NCI-H1092 (cell line): ENCODE measurements at places on chromosomes 6 and 20.
A peak's percentile ranks its signal among the peaks of the same experiment; 100 is the strongest.

DNA sequence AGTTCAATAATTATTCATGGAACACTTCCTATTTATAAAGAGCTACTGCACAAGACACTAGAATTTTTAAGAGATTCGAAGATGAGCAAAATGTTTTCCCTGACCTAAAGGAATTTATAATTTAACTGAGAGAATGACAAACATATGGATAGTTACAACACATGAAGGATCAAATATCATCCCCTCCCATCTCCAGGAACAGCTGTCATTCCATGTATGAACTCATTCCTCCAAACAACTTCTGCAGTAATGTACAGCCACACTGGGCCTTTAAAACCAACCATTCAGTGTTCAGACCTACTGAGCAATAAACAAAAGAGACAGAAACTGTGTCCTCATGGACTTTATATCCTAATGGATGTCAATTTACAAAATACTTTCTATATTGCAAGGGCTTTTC is 87.8 kb downstream of the KIF16B start:
- no peak for DNase-seq

- DNase-seq: no peak
Measured at GRCh38 chr20:12677925-12678324, 330.8 kb upstream of the SPTLC3 start.

DNA sequence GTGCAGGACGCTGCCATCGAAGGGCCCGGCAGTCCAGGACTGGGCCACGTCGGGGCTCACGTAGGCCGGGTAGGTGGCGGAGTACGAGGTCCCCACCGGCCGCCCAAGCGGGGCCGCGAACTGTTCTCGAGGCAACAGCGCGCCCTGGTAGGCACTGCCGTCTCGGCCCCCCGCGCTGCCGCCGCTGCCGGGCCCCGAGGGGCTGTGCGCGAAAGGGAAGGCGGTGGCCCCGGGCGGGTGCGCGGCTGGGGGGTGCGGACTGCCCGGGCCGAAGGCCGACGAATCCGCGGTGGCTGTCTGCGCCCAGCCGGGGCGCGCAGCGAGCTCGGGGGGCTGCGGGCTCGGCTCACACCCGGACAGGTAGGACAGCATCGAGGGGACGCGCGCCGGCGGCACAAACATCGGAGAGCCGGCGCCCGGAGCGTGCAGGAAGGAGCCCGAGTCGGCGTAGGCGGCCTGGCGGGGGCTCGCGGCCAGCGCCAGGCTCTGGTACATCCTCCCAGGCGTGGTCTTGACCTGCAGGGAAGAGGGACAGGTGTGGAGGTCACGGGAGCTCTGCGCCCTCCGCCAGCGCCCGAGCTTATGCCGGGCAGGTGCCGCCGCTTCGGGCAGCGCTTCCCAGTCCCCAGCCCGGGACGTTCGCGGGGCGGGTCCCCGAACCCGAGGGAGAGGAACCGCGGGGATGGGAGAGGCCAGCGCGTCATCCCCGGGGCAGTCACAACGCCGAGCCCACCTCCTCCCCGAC is 596 bp downstream of the GATA5 start:
- DNase-seq: no peak

DNA sequence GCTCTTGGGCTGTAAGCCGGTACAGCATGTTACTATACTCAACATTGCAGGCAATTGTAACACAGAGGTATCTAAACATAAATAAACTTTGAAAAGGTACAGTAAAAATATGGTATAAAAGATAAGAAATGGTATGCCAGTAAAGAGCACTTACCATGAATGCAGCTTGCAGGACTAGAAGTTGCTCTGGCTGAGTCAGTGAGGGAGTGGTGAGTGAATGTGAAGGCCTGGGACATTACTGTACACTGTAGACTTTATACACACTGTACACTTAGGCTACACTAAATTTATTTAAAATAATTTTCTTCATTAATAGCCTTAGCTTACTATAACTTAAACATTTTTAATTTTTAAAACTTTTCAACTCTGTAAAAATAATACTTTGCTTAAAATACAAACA is 37.8 kb upstream of the ANKEF1 start:
- no peak for DNase-seq

- DNase-seq: peak; percentile 66
Measured at GRCh38 chr6:52176550-52176949, 9.6 kb upstream of the IL17A start.

DNA sequence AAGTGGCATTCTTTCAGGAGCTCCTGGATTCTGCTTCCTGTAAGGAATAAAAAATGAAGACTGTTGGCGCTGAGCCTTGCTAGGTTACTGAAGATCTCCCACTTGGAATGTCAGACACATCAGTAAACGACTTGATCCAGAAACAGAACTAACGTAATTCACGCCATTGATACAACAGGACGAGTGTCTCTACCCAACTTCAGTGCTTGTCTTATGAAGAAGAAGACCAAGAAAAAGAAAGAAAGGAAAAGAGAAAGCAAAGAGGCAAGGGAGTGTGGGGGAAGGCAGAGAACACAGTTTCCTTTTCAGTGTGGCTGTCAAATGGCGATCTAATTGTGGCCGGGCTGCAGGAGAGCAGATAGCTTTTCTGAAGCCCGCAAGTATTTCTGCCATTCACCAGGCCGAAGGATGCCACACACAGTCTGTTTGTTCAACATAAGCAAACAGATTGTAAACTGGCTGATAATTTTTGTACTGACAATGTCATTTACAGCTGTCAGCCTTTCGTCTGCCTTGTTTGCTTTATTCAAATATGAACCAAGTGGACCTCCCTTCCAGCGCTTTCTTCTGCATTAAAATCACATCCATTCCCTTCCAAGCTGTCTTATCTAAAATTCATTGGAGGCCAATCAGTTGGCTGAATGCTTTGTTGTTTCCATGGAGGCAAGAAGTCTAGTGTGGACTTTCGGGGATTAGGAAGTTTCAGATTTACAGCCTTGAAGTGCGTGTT is 180.6 kb downstream of the FOXA2 start:
- DNase-seq: peak; percentile 45

GRCh38 chr6:17628873-17629272 is 28.8 kb downstream of the FAM8A1 start:
- no peak for DNase-seq

DNA sequence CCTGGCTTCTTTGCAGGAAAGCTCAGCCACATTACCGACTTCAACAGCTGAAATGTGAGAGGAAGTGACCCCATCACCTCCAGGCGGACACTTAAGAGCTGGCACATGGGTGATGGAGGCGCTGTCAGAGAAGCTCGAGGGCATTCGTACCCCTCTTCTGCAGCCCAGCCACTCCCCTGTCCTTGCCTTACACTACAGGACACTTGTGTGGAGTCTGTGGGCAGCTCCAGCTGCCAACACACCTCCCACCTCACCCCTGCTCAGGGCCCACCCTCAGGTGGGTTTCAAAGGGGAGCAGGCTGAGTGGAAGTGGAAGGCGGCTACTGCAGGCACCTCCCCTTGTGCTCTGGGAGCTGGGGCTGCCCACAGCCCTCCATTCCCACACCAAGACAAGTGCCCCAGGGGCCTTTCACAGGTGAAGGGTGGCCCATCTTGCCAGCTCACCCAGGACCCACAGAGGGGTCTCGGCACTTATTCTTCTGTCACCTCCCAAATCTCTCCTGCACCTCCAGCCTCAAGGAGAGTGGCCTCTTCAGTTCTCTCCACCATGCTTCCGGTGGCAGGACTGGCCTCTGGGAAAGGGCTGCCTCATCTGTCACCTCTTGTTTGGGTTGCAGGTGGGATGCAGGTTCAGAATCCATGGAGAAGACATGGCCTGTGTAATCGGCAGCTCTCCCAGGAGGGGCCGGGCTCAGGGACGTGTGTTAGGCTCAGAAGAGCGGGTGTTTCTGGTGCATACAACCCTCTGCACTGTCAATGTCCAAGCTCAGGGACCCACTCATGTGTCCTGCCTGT is 49.8 kb downstream of the IRF4 start:
- DNase-seq: no peak

GRCh38 chr20:24212494-24212893 is 223.9 kb upstream of the GGTLC1 start:
- DNase-seq: no peak

- no peak for DNase-seq
Measured at GRCh38 chr6:6851059-6851948, 256.5 kb upstream of the RREB1 start.

- DNase-seq: no peak
Measured at GRCh38 chr20:23625236-23625964, 12.4 kb downstream of the CST3 start.

DNA sequence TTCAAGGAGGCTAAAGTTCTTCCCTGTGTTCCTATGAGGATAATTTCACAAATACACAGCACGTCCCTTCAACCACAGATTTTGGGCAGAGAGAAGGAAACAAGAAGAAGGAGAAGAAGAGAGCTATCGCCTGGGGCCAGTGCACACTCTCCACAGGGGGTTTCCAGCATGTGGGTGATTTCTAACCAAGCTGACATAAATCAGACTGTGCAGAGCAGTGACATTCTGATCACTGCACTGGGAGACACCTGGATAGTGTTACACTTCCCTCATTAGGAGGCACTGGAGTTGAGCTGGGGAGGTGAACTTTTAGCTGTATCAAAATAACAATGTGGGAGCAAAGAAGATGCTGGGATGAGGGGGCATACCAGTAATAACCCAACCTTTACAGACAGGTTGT is 71.8 kb upstream of the CENPW start:
- DNase-seq: no peak

- DNase-seq: no peak
Measured at GRCh38 chr6:124978451-124979293, 16.4 kb downstream of the RNF217 start.

- no peak for DNase-seq
Measured at GRCh38 chr6:37287519-37288157, 29.7 kb upstream of the TMEM217 start.

- no peak for DNase-seq
Measured at GRCh38 chr20:36402708-36403107, 96.6 kb downstream of the DLGAP4 start.

DNA sequence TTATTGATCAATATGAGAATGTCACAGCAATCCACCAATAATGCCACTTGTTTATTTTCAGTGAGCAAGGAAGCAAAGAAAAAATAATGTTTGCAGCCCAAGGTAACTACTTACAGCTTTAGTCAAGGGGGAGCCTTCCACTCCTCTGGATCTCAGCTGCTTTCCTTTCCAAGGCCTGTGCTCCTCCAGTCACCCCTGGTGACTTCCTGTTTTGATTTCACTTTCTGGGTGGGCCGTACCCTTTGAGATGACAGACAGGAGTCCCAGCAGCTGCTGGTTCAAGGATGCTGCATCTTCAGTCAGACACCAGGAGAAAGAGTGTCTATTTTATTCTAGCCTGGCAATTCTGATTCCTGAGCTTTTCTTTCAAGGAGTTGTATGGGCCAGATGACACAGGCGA is 5.6 kb upstream of the VNN2 start:
- no peak for DNase-seq

- DNase-seq: no peak
Measured at GRCh38 chr6:98932381-98932780, 15.4 kb downstream of the FBXL4 start.

- no peak for DNase-seq
Measured at GRCh38 chr6:142258757-142259156, 43.0 kb upstream of the ADGRG6 start.

- DNase-seq: no peak
Measured at GRCh38 chr6:148828047-148828446, 81.2 kb downstream of the UST start.

DNA sequence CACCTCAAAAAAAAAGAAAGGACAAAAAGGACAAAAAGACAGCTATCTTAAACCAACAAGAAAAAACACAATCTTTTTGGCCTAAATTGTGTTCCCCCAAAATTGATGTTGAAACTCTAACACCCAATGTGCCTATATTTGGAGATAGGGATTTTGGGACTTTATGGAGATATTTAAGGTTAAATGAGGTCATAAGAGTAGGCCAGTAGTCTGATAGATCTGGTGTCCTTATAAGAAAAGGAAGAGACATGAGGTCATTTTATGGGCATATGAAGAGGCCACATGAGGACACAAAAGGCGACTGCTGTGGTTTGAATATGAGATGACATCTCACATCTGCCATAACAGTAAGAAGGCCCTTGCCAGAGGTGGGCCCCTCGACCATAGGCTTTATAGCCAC is 49.5 kb downstream of the TRIM38 start:
- no peak for DNase-seq

GRCh38 chr6:1075444-1075843 is 236.5 kb upstream of the FOXQ1 start:
- no peak for DNase-seq

- DNase-seq: no peak
Measured at GRCh38 chr20:23356203-23356602, 5.6 kb downstream of the NXT1 start.

DNA sequence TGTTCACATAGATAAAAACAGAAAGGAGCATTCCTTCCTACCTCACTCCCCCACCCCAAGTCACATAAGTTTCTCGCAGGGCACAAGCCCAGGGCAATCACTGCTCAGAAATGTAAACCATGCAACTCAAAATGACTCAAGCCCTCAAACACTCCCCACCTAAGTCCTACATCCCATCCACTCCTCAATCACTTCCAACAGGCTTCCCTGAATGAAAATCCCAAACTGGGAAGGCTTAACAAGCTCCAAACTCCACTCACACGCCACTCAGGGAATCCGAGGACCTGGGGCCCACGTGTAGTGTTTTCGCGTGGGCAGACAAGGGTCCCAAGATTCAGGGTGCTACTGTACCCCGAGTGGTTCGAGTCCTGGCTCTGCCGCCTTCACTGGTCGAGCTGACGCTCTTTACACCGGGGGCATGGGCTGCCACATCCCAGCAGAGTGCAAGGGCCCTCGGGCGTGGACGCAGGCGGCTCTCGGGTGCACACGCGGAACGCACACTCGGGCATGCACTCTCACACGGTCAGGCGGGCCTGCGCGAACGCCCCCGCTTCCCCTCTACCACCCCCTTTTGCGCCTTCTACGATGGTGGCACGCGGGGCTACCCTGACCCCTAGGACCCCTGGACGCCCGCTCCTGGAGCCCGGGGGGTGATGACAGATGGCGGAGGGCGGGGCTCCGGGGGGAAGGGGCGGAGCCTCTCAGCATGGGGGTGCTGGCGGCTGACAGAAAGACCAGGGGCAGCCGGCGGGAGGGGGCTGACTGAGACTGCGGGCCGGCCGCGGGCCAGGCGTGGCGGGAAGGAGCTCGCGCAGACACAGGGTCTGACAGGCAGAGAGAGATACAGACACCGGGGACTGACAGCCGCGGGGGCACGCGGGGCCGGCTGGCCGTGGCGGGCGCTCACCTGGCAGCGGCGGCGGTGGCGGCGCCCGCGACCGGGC is 657 bp downstream of the ZHX3 start:
- DNase-seq: peak; percentile 51

- no peak for DNase-seq
Measured at GRCh38 chr6:28758818-28759235, 165.0 kb downstream of the TRIM27 start.

GRCh38 chr6:107657755-107658461 is 166.2 kb downstream of the SCML4 start:
- DNase-seq: peak; percentile 60

- DNase-seq: peak; percentile 21
Measured at GRCh38 chr6:83051377-83052172, 14.1 kb downstream of the UBE3D start.

- DNase-seq: no peak
Measured at GRCh38 chr20:15328084-15328483, 990.7 kb upstream of the FLRT3 start.

DNA sequence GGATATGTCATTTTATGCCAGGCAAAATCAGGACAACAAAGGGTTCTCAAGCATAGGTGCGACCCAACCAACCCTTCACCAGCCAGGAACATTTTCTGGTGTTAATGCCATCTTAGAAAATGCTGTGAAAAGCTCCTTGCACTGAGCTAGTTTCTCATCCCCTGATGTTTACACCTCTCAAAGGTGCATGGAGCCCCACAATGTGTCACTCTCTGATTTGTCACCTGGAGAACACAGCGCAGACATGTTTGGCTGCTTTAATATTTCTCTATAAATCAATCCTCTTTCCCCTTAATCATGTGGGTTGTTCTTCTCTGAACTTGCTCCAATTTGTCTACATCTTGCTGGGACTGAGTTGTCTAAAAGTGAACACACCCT is 244.3 kb downstream of the TSHZ2 start:
- no peak for DNase-seq
